Nasal cavity respiratory epithelium epithelial cell of viscerocranial mucosa (primary cell): ENCODE measurements at places on chromosomes 12 and 14. TPM values are rescaled to one million over a fixed set of nuclear protein-coding genes. Genes with fewer than 3 reads are reported as not detected.

The MTERF2 gene
- total RNA-seq: 2.4 and 8.2 TPM in 2 replicates

The TMEM229B gene
- total RNA-seq: 0.68 and 4.8 TPM in 2 replicates

The FITM1 gene
- total RNA-seq: 0.28 and 0.34 TPM in 2 replicates

The MAPK1IP1L gene
- 20.2 and 26.1 TPM in 2 replicates for total RNA-seq

The SYNE2 gene
- 82.4 and 109 TPM in 2 replicates for total RNA-seq

The C1RL gene
- 10.6 and 23.3 TPM in 2 replicates for total RNA-seq
